ENCODE measurements at places on chromosomes 2 and 18. TPM values are rescaled to one million over a fixed set of nuclear protein-coding genes. Genes with fewer than 3 reads are reported as not detected.

DNA sequence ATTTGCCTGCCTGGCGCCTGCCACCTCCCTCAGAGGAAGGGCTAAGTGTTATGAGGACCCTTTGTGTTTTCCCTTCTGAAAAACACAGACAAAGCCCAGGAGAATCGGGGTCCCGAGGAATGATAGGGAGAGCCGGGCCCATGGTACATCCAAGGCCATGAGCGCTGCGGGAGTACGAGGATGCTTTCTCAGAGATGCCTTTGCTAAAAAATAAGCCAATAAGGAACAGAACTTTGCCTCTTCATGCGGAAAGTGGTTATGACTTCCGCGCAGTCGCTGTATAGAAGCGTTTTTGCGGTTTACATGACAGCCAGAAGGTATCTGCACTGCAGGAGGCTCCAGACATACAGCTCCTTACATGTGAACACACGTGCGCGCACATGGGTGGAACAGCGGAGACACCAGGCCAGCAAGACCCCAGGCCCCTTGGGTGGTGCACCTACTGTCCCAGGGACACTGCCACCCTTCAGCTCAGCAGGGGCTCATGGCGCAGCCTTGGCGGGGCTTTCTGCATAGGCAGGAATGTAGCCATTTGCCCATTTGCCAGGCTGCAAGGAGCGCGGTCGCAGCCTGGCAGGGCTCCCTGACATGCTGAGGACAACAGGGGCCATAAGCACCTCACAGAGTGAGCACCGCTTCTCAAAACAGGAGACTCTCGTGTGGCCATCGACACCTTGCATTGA, 252.4 kb upstream of the SALL3 start:
- no peaks in the 10 kb centered on the region for H3K36me3 ChIP-seq
- peaks cover 4% of the 10 kb centered on the region for H3K27me3 ChIP-seq
- H3K27ac ChIP-seq, result no peak overlapping the region
- no peaks in the 10 kb centered on the region for H3K4me1 ChIP-seq
- no peak overlapping the region for H3K4me3 ChIP-seq

GRCh38 chr2:40049781-40050180, 270.7 kb upstream of the THUMPD2 start:
- H3K27ac ChIP-seq, result no peak overlapping the region
- no peak overlapping the region for H3K4me3 ChIP-seq
- no peaks in the 10 kb centered on the region for H3K4me1 ChIP-seq
- H3K27me3 ChIP-seq, result no peaks in the 10 kb centered on the region

- H3K4me1 ChIP-seq, result no peaks in the 10 kb centered on the region
- no peaks in the 10 kb centered on the region for H3K27me3 ChIP-seq
- H3K36me3 ChIP-seq, result no peaks in the 10 kb centered on the region
- H3K27ac ChIP-seq, result no peak overlapping the region
- no peak for DNase-seq
Measured at GRCh38 chr2:129559101-129559500, 420.4 kb upstream of the RAB6C start.

DPP10 gene
- total RNA-seq, result 0.84 TPM

TSPYL6 gene
- total RNA-seq, result not detected

TTL gene
- total RNA-seq, result 59.8 TPM
